ENCODE measurements at places on chromosomes 13 and 19.

DNA sequence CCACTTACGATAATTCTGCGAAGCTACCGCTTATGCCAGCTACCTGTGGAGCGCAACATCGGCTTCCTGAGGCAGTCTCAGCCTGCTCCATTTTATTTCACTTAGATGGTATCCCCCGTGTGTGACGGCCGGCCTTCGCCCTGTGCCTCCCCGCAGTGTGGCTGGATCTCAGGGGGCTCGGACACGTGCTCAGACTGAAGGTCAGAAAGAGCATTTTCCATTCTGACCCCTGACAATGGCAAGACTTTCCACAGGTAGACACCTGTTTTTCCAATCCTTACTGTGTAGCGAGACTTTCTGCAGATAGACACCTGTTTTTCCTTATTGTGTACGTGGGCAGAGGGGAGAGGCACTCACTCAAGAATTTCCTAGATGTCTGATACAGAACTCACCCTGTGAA is 52.7 kb downstream of the ATP11A start:
- no peak for DNase-seq

DNA sequence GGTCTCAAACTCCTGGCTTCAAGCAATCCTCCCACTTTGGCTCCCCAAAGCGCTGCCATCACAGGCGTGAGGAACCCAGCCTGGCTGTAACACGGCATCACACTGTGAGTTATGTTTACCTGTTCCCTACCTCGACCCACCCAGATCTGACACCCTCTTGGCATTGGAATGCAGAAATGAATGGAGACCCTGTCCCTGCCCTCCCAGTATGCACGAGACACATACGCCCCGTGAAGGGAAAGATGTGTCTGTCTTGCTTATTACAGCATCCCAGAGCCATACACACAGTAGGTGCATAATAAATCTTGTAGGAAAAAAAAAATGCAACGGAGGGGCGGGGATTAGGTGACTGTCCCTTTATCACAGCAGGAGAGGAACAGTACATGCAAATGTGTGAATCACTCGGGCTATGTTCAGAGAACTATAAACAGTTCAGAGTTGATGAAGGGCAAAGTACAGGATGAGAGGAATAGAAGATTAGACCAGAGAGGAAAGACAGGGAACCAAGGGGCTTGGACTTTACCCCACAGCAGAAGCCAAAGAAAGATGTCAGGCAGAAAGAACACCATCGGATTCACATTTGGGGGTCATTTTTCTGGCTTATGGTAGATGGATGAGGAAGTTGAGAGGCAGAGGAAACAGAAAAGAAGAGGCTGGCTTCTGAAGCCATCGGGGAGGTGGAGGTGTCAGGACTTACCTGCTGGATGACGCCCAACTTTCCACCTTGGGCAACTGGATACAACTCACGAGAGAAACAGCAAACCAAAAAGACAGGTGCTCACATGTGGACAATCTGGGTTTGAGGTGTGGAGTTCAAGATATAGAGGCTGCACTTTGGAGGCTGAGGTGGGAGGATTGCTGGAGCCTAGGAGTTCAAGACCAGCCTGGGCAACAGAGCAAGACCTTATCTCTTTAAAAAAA is 94.3 kb downstream of the INSR start:
- DNase-seq, result no peak

DNA sequence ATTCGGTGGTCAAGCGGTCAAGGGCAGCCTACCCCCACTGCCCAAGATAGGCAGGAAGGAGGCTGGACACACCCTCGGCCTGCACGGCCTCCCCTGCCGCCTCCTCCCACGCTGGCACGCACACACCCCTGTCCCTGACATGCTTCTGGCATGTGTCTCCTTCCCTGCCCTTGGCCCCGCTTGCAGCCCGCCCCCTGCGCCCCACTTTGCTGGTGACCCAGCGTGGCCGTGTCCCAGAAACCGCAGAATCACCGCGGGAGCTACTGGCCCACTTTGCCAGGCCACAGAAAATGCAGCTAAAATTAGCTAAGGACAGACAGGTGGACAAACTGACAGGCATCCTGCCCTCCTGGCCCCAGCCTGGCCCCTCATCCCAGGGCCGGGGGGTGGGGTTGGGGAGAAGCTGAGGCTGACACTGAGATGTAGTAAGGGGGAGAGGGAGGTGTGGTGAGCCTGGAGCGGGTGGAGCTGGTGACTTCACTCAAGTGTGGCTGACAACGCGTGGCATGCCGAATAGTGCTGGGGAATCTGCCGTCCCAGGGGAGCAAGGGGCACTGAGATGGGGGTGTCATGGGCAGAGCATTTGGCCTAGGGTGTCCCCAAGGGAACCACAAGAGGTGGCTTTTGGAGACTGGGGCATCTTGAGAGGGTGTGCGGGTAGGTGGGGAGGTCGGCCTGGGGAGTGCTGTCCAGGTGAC is 2.4 kb downstream of the SHANK1 start:
- no peak for DNase-seq

GRCh38 chr13:109785141-109785891 is 1.1 kb downstream of the IRS2 start:
- DNase-seq, result peak; percentile 60

- DNase-seq, result no peak
Measured at GRCh38 chr19:57374179-57374578, 10.8 kb downstream of the TRAPPC2B start.

DNA sequence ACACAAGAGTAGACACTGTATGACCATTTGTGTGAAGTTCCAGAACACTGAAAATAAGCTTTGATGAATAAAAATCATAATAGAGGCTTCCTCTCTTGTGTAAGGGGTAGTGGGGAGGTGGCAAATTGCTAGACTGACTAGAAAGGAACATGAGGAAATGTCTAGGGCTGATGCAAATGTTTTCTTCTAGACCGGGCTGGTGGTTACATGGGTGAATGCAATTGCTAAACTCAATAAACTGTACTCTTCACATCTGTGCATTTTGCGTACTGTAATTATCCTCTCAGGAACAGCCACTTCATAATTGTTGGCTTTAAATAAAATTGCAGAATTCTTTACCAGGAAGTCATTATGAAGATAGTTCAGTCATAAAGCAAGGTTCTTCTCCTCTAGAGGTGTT is 5.2 kb upstream of the KBTBD7 start:
- DNase-seq, result no peak

Measured in stimulated activated naive CD8-positive, alpha-beta T cell treated with anti-CD3 and anti-CD28 coated beads, Interleukin-15, amount 100 ng/mL, for 72 hours (primary cell).